Activated CD4-positive, alpha-beta T cell treated with anti-CD3 and anti-CD28 coated beads for 24 hours (primary cell): ENCODE measurements at places on chromosomes 12 and 14.

DNA sequence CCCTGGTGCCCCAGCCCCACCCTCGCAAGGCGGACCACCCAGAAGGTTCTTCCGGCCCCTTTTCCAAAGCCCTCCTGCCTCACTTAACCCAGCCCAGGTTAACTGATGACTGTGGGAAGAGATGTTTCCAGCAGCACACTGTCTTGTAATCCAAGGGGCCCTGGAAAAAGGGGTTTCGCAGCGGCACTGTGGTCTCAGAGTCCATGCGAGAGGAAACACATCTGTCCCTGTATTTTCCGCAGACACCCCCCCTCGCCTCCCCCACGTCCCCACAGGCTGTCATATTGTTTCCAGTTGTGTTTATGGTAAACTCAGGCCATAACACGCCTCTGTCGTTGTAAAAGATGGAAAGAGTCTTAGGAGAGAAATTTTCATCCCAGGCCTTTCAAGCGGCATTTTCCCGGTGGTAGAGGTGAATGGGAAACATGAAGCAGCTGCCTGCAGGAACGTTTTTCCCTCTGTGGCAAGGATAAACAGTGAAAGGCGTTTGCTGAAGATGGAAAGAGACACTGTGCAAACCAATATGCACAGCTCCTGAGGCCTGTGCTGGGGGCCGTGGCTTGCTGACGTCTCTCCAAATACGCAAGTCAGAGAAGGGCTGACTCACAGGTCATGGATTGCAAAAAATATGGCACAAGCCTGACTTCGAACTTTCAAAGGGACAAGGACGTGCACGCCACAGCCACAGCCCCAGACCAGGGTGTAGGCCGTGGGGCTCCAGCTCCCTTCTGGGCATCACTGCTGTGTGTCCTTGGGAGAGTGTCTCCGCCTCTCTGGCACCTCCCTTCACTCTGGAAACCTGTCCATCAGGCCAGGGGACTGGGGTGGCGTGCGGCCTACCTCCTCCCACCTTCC is 22.5 kb upstream of the FZD10 start:
- DNase-seq, result no peak

DNA sequence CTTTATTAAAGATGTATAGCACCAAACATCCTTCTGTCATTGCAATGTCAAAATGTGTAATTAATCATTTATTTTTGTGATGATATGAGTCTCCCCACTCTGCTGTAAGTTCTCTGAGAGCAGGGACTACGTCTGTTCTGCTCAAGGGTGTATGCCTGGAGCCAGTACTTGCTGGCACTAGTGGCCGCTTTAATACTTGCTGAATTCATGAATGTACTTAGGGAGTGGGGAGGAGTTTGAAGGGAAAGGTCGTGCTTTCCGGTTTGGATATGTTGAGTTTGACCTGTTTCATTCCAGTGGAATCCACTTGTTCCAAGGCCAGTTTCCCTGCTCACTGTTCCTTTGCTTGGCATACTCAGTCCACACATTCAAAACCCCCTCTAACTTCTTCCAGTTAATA is 1.9 kb upstream of the DCAF5 start:
- no peak for DNase-seq

- no peak for DNase-seq
Observed at GRCh38 chr12:19849208-19849607, 409.9 kb downstream of the AEBP2 start.

DNA sequence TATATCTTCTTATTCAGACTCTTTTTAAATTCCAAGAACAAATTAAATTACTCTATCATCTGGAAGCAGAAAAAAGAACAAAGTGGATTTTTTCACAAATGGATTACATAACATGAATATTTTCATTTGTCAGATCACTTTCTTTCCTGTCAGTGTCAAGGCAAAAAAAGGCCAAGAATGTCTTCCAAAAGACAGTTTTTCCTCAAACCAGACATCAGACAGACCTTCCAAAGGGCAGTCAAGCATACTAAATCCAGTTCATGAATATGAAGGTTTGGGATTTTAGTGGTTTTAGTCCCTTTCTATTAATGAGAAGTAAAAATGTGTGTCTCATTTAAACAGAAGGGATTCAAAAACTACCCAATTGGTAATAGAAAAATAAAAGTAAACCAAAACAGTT is 336.0 kb downstream of the CEP128 start:
- no peak for DNase-seq

DNA sequence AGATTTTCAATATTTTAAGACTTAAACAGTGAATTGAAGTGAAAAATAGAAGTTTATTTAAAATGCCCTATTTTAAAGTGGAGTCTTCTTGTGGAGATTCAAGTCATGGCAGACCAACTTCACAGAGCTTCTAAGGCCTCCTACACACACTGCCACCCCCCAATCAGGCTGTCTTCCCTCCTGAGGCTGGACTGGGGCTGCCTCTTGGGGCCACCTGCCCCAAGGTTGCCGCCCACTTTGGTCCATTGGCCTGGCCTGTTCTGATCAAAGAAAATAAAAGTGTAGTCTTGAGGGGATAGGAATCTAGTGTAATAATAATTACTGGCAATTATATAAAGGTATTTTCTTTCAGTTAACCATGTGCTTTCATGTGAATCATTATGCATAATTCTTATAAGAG is 1.3 kb downstream of the GOLT1B start:
- DNase-seq, result no peak

GRCh38 chr12:42990387-42990786 is 400.8 kb upstream of the PRICKLE1 start:
- DNase-seq, result no peak

DNA sequence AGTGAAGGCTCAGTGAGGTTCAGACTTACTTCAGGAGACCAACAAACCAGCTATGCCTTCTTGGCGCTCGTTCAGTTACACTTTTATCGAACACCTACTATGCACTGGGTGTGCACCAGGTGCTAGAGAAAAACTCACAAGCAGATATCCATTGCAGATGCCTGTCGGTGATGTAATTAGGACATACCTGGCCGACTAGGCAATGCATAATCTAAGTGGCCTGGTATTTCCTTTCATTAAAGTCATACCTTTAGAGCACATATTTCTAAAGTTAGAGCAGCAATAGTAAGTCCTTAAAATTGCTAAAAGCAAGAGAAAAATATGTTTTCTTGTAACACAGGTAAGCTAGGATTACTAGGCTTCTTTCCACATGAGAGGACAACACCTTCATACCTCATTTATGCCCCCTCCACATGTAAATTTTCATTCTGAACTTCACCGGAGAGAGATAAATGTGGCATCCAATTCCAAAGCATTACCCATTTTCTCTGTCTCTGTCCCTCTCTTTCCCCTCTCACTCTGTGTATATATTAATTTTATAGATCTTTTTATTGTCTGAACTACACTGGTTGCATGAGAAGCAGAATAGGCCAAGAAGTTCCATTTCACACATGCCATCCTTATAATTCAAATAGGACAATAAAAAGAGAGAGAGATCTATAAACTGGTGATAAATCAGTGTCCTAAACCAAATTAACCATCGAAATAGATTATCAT is 242.2 kb downstream of the SPTSSA start:
- DNase-seq, result no peak

DNA sequence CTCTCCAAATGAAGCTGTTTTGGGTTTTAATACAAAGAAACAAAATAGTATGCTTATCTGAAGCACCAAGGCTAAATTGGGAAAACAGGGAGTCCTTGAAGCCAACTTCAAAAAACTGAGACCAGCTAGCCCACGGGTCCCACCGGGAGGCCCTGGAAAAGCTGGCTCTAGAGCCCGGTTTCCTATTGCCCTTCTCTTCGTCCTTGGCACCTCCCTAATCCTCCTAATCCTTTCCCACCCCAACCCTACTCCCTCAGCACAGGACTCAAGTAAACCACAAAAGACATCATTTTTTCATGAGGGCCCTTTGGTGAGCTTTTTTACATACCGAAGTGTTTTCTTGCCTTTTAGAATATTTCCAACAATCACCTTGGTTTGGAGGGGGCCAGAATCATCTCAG is 11.3 kb downstream of the LRRC74A start:
- no peak for DNase-seq

GRCh38 chr12:29552994-29553748 is 55.7 kb upstream of the OVCH1 start:
- DNase-seq, result no peak

- no peak for DNase-seq
Observed at GRCh38 chr14:77158175-77158881, 16.7 kb upstream of the ZDHHC22 start.

- DNase-seq, result peak; percentile 10
Observed at GRCh38 chr12:52903855-52904508, 894 bp downstream of the KRT8 start.

GRCh38 chr14:89140326-89140725 is 276.7 kb downstream of the FOXN3 start:
- DNase-seq, result no peak

DNA sequence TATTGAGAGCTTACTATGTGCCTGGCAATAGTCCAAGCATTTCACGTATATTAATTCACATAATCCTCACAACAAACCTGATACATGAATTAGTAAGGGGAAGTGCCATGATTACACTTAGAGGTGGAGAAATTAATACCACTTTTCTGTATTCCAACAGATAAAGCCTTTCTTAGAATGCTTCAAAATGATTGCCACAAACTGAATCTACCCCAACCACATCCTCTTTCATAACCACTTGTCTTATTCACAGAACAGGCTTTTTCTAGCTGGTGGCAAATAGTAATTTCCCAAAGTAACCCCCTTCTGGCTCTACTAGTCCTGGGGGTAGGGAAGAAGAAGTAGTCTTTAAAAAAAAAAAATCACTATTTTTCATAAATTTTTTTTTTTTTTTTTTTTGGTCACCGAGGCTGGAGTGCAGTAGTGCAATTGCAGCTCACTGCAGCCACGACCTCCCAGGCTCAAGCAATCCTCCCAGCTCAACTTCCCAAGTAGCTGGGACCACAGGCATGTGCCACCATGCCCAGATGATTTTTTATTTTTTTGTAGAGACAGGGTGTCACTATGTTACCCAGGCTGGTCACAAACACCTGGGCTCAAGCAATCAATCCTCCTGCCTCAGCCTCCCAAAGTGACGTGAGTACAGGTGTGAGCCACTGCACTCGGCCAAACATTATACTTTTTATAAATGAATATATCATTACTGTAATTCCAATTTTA is 59.0 kb upstream of the ARID2 start:
- no peak for DNase-seq

DNA sequence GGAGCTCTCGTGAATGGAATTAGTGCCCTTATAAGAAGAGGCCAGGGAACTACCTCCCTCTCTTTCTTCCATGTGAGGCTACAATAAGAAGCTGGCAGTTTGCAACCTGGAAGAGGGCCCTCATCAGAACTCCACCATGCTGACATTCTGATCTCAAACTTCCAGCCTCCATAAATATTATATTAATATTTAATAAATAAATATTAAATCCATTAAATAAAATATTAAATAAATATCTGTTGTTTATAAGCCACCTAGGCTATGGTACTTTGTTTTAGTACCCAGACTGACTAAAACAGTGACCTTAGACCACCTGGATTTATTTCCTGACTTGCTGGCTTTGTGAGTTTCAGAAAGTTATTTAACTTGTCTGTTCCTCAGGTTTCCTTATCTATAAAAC is 49.9 kb downstream of the ZNF641 start:
- no peak for DNase-seq

- DNase-seq, result no peak
Observed at GRCh38 chr12:77494296-77494695, 336.4 kb upstream of the NAV3 start.

DNA sequence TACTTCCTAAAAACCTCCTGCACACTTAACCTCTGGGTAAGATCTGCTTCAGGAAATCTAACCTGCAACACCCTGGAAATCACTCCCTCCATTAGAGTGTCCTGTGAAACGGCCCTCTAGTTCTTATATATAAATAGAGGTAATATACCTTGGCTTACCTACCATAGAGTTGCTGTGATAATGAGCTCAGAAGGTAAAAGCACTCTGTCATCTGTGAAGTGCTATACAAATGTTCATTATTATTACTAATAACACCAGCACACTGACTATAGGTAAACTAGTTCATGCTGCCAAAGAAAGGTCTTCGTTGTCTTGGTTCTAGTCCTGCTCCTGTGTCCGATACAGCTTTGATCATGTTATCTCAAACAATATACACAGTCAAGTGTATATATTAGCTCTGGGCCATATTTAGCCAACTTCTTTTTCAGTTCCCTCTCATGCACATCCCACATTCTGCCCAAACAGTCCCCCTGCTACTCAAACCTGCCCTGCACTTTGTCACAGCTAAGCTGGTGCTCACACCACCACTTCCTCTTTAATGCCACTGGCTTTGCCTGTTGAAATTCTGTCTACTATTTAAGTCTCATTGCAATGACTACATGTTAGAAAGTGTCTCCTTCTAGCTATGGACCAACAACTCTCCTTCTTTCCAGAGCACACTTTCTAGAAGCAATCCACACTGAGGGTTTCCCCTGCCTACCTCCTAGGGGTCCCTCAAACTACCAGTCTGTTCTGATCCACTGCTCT is 5.1 kb downstream of the E2F7 start:
- no peak for DNase-seq

DNA sequence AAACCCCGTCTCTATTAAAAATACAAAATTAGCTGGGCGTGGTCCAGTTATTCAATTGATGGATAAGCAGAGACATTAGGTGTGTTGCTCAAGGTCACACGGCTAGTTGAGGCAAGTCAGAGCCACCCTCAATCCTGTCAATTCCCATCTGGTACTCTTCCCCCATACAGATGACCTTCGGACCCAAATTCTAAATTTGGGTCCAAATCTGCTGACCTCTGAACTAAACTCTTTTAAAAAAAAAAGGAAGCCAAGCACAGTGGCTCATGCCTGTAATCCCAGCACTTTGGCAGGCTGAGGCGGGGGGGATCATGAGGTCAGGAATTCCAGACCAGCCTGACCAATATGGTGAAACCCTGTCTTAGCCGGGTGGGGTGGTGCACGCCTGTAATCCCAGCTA is 23.9 kb downstream of the GCN1 start:
- no peak for DNase-seq

GRCh38 chr14:33717866-33718265 is 233.0 kb downstream of the EGLN3 start:
- DNase-seq, result no peak
